OCI-M1 (cell line): ENCODE measurements at places on chromosomes 6 and 20.

GRCh38 chr6:158328952-158329351 is 16.7 kb downstream of the TULP4 start:
- no peak for DNase-seq

GRCh38 chr20:5999783-6000182 is 49.3 kb downstream of the MCM8 start:
- DNase-seq = no peak

DNA sequence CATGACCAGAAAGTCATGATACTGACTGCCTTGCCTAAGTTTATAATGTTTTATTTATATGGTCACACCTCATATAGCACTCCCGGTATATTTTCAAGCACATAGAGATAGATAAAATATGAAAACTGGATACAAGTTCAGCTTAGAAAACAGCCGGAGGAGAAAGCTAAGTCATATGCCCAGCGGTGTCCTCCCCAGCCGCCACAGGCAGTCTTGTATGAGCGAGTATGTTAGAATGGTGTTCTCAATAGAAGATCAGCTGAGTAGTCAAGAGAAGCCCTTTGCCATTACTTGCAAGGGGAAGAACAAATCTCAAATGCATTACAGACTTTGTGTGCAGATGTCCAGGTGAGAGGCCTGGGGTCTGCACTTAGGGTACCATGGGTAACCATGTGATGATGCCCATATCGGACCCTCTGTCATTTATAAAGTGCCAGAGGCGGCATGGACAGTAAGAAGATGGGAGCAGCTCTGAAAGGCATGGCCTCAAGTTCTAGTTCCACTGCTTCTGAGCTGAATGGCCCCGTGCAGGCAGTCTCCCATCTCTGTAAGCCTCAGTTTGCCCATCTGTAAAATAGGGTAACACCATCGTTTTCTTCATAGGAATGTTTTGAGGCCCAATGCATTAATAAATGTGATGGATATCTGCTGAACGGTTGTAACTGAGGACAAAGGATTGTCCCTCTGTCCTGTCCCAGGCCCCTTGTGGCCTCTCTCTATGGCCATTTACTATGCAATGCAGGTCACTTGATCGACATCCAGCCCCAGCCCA is 195.7 kb upstream of the SNX9 start:
- no peak for DNase-seq

DNA sequence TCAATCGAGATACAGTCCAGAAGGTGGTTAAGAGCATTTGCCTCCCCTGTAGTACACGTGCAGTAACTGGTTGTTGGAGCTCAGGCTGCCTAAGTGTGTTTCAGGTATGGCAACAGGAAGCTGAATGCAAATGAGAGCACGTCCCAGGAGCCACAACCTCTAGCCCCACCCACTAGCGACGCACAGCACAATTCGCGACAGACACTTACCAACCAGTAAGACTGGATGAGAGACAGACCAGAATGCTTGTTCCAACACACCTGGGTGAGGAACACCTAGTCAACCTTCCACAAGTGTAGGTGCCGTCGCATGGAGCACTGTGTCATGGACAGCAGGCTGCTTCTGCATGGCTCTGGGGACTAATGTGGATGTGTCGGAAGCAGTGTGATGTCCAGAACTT is 7.2 kb upstream of the SERPINB1 start:
- no peak for DNase-seq

DNA sequence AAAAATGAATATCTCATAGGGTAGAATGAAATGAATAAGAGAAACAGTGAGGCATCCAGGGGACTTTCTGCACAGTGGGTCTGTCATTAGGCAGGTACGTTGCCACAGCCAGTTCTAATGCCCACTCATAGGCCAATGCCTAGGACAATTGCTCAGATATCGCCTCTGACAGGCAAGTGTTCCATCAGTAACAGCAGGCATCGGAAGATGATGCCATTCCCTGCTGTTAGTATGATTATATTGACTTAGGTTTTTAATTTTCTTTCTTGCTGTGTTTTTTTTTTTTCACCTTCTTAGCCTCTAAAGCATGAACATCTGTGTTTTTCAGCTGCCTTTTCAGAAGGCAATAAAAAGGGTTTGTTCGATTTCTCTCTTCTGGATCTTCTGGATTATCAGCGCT is 90.7 kb downstream of the PRL start:
- DNase-seq = no peak
